ENCODE measurements at places on chromosomes 11 and 22.

- no peak for DNase-seq
Measured at GRCh38 chr11:74009675-74010305, 905 bp upstream of the UCP3 start.

- DNase-seq: no peak
Measured at GRCh38 chr11:95524314-95525036, 265.1 kb downstream of the FAM76B start.

GRCh38 chr11:72778535-72779494 is 15.0 kb downstream of the STARD10 start:
- DNase-seq: no peak

GRCh38 chr11:40328890-40329614 is 1130.4 kb downstream of the LRRC4C start:
- peak; percentile 95 for DNase-seq

DNA sequence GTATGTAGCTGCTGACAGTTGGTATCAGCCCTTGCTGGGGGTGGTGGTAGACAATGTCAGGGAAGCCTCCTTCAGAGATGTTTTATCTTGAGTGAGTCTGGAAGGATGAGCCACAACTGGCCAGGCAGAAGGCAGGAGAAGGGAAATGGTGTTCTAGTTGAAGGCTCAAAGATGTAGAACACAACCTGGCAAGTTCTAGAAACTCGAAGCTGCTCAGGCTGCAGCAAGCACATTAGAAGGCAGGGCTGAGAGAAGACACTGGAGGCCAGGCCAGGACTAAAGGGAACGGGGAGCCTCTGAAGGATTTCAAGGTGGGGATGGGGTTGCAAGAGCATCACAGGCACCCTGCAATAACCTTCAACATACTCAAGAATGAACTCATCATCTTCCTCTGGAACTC is 40.4 kb downstream of the USP35 start:
- no peak for DNase-seq

GRCh38 chr11:93155738-93156137 is 42.1 kb downstream of the SLC36A4 start:
- DNase-seq: no peak

- no peak for DNase-seq
Measured at GRCh38 chr11:96127596-96127959, 203.7 kb upstream of the MTMR2 start.

GRCh38 chr11:11445441-11446185 is 92.6 kb upstream of the CSNK2A3 start:
- no peak for DNase-seq

- DNase-seq: no peak
Measured at GRCh38 chr11:31882951-31883392, 71.8 kb upstream of the PAX6 start.

- DNase-seq: no peak
Measured at GRCh38 chr11:115521825-115522224, 17.6 kb upstream of the CADM1 start.

GRCh38 chr11:78200553-78200952 is 11.8 kb downstream of the USP35 start:
- no peak for DNase-seq

GRCh38 chr22:48268771-48269552 is 1506.5 kb downstream of the TBC1D22A start:
- no peak for DNase-seq
